Fibroblast of mammary gland (primary cell): ENCODE measurements at places on chromosomes 6 and 20.

- DNase-seq = no peak
Observed at GRCh38 chr6:2960935-2961334, 10.4 kb downstream of the SERPINB6 start.

- DNase-seq = no peak
Observed at GRCh38 chr6:121641158-121641557, 205.7 kb downstream of the GJA1 start.

DNA sequence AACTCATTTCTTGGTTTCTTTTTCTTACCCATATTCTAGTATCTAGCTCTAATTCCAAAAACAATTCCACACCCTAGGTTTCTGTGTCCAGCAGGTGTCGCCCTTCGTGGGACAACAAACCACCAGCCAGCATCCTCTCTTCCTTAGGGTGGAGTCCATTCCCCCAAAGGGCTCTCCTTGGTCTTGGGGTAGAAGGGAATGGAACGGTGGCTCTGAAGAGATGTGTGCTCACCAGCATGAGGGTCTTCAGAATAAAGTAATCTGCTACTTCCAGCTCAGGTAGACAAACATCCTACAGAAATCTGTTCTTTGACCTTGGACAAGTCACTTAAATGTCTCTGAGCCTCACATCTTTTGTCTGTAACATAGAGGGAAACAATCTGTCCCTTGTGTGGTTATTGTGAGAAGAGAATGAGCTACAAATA, 7.2 kb downstream of the HLA-DMB start:
- peak; percentile 80 for DNase-seq

DNA sequence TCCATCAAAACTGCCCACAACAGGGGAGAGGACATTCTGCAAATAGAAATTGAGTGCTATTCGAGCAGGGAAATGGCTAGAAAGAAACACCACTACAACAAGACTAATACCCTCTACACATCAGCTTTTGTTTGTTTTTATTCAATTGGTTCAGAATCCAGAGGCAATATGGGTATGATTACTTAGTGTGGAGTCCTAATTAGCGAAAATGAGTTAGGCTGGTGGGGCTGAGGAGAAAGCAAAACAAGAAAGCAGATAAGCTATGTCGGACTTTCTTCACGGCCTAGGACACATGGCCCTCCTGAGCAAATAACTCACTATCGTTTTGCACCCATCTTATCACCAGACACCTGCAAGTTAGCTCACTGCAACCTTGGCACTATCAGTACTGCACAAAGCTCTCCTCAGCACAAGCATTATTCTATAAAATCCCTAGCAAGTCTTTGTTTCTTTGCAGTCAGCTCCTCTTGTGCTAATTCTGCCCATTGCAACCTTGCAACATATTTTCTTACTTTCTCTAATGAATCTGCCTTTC, 31.3 kb upstream of the SH3BGRL2 start:
- no peak for DNase-seq

DNA sequence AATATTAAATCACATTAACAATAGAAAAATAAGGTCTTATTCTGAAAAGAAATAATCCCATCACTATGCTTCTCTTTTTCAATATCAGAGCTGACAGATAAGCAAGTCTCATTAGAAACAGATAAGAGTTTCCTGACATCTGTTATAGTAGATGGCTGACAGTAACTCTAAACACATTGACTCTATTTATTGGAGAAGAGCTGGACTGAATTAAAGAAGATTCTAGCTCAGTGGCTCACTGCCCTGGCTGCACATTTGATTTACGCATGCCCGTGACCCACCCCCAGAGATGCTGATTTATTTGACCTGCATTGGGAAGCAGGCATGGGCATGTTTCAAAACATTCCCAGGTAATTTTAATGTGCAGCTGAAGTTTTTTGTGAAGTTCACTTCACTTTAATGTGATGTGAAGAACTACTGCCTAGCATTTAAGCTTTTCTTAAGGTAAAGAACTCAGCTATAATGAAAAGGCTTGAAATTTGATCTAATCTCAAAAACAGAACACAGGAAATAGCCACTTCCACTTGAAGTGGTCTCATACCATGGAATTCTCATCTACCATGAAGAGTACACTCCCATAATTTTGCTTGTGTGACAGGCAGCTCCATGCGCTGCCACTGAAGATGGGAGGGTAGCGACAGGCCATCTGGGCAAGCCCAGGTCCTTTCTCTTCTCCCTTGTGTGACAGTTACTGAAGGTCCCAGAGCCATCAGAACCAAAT, 162.3 kb downstream of the TPBG start:
- DNase-seq = no peak
